CD4-positive, alpha-beta T cell treated with Interferon alpha-2 for 1 hour (primary cell): ENCODE measurements at places on chromosomes 3 and 15.

GRCh38 chr3:4409415-4409814 is 57.7 kb downstream of the SUMF1 start:
- no peak for DNase-seq

- no peak for DNase-seq
Measured at GRCh38 chr15:20348900-20349773, 192.5 kb downstream of the GOLGA6L6 start.

DNA sequence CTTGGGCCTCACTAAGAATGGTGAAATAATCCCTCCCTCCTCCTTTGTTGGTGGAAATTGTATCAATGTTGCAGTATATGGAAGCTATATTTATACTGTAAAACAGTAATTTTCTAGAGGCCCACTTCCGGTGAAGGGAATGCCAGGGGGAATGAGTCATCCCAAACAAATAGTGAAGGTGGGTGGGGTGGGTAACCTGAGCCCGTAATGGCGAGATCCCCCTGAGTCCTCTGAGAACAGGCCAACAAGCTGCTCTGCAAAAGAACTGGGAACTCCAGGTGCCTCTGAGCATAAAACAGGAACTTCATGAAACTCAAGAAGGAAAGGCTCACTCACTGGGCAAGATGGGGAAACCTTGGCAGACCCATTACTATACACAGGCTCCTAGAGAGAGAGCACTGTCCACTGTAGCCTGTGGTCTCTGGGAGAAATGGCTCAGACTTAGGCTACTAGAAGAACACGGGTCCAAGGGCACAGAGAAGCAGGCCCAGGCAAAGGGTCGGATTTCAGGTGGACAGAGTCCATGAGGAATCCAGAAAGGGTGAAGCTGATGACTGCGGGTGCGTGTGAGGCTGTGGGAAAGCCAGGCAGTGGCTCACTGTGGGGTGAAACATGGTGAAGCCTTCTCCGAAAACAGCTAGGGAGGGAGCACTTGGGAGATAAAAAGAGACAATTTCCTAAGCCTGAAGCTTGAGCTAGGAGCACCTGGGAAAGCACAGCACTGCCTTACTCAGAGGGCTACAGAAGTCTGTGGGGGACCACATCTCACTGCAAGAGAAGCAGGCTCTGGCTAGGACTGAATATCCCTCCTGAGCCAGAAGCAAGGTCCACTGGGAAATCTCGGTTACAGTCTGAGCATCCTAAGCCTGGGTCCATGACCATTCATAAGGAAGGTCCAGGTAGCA is 19.8 kb downstream of the LARP6 start:
- DNase-seq, result no peak

DNA sequence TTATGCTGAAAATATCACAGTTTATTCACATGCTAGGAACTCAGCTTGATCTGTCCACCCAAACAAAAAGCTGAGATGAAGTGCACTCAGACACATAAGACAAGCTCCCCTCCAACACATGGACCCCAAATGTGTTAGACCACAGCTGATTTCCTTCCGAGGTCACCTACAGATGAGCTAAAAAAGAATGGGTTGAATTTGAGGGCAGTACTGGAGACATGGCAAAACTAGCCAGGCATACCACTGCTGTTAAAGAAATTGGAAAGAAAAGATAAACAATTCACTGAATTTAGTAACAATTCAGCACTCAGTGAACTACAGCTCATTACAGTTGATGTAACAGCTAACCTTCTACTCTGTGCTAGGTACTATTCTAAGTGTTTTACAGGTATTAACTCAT is 15.5 kb downstream of the PARP9 start:
- DNase-seq, result no peak

DNA sequence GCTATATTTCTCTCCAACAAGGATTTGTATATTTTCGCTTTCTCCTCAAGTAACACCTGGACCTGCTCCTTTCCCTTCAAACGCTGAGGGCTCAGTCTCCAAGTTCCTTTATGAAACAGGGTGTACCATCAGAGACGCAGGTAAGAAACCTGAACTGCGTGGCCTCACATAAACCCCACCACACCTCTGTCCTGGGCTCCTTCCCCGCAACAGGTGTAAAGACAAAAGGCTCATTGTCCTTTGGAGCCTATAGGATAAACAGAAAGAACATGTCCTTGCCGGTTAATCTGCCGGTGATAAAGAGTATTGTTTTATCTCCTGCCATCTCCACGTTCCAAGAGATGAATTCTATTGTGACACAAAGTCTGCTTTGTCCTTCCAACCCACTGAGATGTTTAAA is 111.8 kb upstream of the ADAMTS9 start:
- no peak for DNase-seq
